Thoracic aorta (tissue), 2 donors: ENCODE measurements at places on chromosomes 11 and 22.

GRCh38 chr11:36027731-36028130 is 83.9 kb downstream of the LDLRAD3 start:
- peaks cover 6% of the 10 kb centered on the region for H3K4me1 ChIP-seq
- H3K36me3 ChIP-seq: no peaks in the 10 kb centered on the region
- DNase-seq: no peak
- no peaks in the 10 kb centered on the region for H3K27me3 ChIP-seq

GRCh38 chr22:30626413-30626812 is 9.2 kb upstream of the SLC35E4 start:
- no peak for DNase-seq
- no peak overlapping the region for H3K27ac ChIP-seq
- H3K27me3 ChIP-seq: no peaks in the 10 kb centered on the region
- no peaks in the 10 kb centered on the region for H3K4me1 ChIP-seq
- H3K36me3 ChIP-seq: no peaks in the 10 kb centered on the region
- H3K4me3 ChIP-seq: no peak overlapping the region

DNA sequence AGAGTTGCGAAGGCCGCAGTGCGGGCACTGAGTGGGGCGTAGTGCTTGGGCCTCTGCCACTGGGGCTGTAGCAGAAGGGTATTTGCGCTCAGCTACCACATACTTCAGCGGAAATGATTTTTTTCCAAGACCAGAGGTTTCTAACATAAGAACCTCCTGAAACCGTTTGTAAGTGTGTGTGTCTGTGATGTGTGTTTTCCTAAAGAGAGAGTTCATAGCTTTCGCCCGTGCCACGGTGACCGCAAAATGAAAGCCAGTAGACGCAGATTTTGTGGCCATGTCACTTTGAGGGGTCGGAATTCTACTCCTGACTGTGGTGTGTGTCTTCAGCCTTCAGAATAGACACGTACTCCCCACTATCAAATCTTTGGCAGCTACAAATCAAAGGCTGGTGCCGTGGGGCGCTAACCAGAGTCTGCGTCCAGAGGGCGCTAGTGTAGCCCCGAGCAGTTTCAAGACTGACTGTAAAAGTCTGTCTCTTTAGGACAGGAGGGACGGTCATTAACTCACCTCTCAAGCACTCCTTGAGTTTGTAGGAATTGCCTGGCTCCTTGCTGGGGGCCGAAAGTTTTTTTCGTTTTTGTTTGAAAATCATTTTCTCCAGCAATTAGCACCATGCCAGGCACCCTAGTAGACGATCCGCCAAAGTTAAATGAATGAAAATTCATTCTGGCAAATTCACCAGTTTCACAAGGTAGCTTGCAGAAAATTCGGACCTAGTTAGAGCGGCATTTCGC is 2.5 kb upstream of the CALCA start:
- peaks cover 24% of the 10 kb centered on the region for H3K4me1 ChIP-seq
- DNase-seq: no peak
- no peaks in the 10 kb centered on the region for H3K36me3 ChIP-seq
- H3K27me3 ChIP-seq: peaks cover 10% of the 10 kb centered on the region
- no peak overlapping the region for H3K27ac ChIP-seq
- H3K4me3 ChIP-seq: peak overlapping the region; percentile 59

- H3K27me3 ChIP-seq: no peaks in the 10 kb centered on the region
- H3K4me1 ChIP-seq: no peaks in the 10 kb centered on the region
- no peak overlapping the region for H3K27ac ChIP-seq
- no peak for DNase-seq
- H3K36me3 ChIP-seq: peaks cover 7% of the 10 kb centered on the region
- H3K4me3 ChIP-seq: no peak overlapping the region
Measured at GRCh38 chr22:30894371-30894740, 74.2 kb downstream of the MORC2 start.

- H3K4me1 ChIP-seq: no peaks in the 10 kb centered on the region
- H3K27ac ChIP-seq: no peak overlapping the region
Measured at GRCh38 chr11:121582296-121582695, 129.5 kb upstream of the SORL1-AS1 start.

GRCh38 chr11:131580476-131580875 is 210.1 kb downstream of the NTM start:
- no peaks in the 10 kb centered on the region for H3K27me3 ChIP-seq
- H3K4me3 ChIP-seq: no peak overlapping the region
- DNase-seq: no peak
- H3K36me3 ChIP-seq: no peaks in the 10 kb centered on the region
- H3K27ac ChIP-seq: no peak overlapping the region
- no peaks in the 10 kb centered on the region for H3K4me1 ChIP-seq

DNA sequence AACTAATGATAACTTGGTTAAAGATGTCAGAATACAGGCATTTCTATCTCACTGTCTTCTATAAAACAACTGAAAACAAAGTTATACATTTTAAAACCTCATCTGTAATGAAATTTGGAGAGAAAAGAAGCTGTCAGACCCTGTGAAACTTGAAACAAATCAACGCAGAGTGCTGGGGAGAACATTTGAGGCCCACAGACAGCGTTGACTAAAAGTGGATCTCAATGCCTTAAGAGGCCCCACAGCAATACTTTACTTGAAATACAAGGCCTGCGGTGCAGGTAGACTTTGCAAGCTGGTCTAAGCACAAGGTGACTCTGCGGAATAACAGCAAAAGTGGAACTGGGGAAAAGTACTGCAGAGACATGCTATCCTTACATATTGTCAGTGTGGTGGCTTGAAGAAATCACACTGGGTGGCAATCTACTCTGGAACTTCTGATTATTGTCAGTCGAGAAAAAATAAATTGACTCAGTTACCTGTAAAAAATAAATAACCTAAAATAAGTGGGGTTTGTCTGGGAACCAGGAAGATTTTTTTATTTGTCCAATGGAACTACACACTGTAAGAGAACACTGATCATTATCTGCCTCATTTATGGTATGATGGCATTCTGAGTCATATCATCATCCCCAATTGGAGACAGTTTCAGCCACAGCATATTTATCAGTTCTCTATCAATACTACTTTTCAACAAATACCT is 138.9 kb downstream of the LUZP2 start:
- no peak overlapping the region for H3K27ac ChIP-seq
- no peaks in the 10 kb centered on the region for H3K4me1 ChIP-seq
- DNase-seq: no peak
- H3K36me3 ChIP-seq: no peaks in the 10 kb centered on the region
- no peaks in the 10 kb centered on the region for H3K27me3 ChIP-seq

- no peaks in the 10 kb centered on the region for H3K36me3 ChIP-seq
- H3K27me3 ChIP-seq: no peaks in the 10 kb centered on the region
- no peak overlapping the region for H3K27ac ChIP-seq
- no peak overlapping the region for H3K4me3 ChIP-seq
Measured at GRCh38 chr11:128246810-128247594, 340.4 kb downstream of the ETS1 start.

DNA sequence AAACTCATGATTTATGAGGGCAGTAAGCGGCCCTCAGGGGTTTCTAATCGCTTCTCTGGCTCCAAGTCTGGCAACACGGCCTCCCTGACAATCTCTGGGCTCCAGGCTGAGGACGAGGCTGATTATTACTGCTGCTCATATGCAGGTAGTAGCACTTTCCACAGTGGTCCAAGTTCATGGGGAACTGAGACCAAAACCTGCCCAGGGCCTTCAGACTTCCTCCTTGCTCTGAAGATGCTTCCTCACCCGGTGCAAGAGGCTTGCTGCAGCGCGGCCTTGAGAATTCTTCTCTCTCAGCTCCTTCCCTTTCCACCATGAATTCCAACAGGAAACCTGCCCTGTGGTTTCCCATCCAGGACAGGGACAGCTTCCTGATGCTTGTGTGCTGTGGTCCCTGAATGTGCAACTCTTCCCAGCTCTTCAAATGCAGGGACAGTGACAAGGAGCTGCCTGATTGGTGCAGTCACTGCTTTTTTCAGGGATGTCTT is 53.9 kb downstream of the GGTLC2 start:
- no peaks in the 10 kb centered on the region for H3K27me3 ChIP-seq
- no peak for DNase-seq
- no peak overlapping the region for H3K4me3 ChIP-seq
- H3K27ac ChIP-seq: no peak overlapping the region

DNA sequence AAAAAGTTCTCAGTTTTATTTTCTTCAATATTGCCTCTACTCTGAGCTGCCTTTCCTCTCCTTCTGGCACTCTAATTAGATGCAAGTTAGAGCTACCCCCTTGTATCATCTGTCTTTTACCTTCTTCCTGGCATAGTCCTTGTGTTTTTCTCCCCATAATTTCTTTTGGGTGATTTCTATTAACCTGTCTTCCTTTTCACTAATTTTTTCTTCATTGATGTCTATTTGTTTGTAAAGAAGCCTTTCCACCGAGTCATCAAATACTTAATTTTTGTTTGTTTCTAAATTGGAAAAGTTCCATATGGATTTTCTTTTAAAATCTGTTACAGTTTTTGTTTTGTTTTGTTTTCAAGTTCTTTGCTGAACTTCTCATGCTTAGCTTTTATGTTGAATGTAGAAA is 558.1 kb downstream of the TBC1D22A start:
- no peak overlapping the region for H3K4me3 ChIP-seq
- H3K27ac ChIP-seq: no peak overlapping the region
- H3K36me3 ChIP-seq: no peaks in the 10 kb centered on the region
- no peaks in the 10 kb centered on the region for H3K4me1 ChIP-seq
- DNase-seq: no peak

DNA sequence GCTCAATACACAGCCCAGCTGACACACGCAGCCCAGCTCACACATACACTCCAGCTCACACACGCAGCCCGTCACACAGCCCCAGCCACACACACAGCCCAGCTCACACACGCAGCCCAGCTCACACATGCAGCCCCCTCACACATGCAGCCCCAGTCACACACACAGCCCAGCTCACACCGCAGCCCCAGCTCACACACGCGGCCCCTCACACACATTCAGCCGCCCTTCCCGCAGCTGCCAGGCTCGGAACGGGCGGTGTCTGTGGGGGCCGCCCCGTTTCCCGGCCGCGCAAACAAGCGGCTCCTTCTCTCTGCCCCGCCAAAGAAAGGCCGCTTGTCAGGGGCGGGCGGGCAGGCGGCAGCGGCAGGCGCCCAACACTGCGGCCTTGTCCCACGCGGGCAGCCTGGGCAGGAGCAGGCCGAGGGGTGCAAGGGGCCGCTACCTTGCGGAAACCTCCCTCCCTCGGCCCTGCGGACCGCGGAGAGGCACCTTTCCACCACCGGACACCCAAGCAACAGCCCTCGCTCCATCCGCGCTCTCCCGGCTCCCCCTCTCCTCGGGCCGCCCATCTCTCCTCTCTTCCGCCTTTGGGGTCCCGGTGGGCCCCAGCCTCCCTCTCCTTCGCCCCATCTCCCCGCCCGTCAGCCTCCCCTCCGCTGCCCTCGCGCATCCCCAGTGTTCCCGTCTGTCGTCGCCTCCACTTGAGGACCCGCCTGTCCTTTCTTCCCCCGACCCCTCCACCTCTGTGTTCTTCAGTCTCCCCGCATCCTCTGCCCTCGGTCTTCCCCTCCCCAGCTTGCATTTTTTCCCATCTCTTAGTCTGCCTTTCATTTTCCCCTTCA is 2.2 kb downstream of the PHLDB1 start:
- H3K4me1 ChIP-seq: peaks cover 59% of the 10 kb centered on the region
- H3K27ac ChIP-seq: peak overlapping the region; percentile 98
- no peaks in the 10 kb centered on the region for H3K27me3 ChIP-seq
- H3K4me3 ChIP-seq: peak overlapping the region; percentile 96

DNA sequence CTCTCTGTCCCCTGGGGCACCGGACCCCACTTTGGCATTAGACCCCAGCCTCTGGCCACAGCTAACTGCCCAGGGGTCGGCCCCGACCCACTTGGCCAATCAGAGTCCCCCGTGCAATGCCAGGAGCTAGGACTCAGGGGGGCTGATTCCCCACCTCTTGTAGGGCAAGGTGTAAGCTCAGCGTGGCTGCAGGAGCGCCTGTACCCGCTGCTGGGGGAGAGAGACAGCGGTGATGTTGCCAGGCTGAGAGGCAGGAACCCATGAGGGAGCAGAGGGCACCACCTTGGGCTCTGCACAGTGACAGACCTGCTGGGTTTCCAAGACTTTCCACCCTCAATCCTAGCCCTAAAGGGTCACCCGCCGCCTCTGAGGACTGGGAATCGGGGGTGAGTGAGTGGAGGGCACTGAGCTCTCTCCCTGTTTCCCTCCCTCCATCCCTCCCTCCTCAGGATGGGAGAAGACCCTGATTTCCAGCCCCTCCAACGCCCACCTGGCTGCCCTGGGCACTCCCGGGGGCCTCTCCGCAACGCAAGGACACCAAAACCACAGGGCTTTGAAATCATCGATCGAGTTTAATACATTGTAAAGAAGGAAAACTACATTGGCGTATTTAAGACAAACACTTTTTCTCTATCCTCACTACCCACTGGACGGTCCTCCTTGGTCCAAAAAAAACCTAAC is 128.4 kb downstream of the ARHGAP8 start:
- no peaks in the 10 kb centered on the region for H3K4me1 ChIP-seq
- H3K4me3 ChIP-seq: no peak overlapping the region
- no peak for DNase-seq
- no peaks in the 10 kb centered on the region for H3K27me3 ChIP-seq

- no peaks in the 10 kb centered on the region for H3K27me3 ChIP-seq
- peaks cover 59% of the 10 kb centered on the region for H3K4me1 ChIP-seq
- no peak for DNase-seq
- H3K36me3 ChIP-seq: peaks cover 5% of the 10 kb centered on the region
- H3K27ac ChIP-seq: peak overlapping the region; percentile 66
Measured at GRCh38 chr11:78251083-78251775, 62.5 kb downstream of the USP35 start.

DNA sequence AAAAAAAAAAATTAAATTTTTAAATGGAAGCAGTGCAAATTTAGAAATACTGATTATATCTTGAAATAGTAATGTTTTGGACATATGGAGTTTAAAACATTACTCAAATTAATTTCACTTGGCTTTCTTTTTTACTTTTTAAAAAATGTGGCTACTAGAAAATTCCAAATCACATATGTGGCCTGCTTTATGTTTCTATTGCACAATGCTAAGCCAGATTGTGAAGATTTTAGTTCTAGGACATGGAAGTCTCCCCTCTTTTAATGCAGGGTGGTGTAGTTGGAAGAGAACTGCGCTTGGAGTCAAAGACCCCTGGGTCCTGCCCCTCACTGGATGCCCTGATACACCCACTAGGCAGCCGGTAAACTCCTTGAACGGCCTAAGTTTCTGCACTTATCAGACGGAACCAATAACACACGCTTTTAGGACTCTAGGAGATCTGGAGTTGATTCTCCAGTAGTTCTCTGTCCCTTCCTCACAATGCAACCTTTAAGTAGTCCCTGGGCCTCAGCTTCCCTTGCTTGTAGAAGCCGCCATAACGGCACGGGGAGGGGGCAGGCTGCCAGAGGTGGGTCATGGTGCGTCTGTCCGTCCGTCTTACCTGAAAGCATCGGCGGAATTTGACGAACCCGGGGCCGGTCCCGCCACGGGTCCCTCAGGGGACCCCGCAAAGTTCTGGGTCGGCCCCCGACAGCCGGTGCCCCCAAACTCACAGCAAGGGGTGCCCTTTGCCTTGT is 505 bp downstream of the FAM227A start:
- no peak for DNase-seq
- H3K27ac ChIP-seq: peak overlapping the region; percentile 80
- no peaks in the 10 kb centered on the region for H3K36me3 ChIP-seq

DNA sequence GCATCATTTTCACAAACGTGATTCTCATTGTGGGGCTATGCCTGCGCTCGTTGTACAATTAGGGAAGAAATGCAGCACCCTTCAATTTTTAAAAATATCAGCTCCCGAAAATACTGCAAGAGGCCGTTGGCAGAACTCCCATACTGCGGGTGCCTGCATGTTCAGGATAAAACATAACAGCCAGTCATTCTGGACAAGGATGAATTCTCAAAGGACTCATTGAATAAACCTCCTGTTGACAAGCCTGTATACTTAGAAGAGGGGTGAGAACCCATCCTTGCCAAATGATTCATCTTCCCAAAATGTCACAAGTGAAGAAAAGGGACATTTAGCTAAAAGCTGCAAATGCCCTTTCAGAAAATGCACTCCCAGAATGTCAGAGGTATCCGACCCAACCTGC is 141.9 kb downstream of the CSNK2A3 start:
- no peaks in the 10 kb centered on the region for H3K27me3 ChIP-seq
- H3K4me3 ChIP-seq: no peak overlapping the region
- H3K4me1 ChIP-seq: peaks cover 5% of the 10 kb centered on the region
- no peak overlapping the region for H3K27ac ChIP-seq
- H3K36me3 ChIP-seq: no peaks in the 10 kb centered on the region
